Activated naive CD4-positive, alpha-beta T cell (primary cell): ENCODE measurements at places on chromosomes 4 and X.

DNA sequence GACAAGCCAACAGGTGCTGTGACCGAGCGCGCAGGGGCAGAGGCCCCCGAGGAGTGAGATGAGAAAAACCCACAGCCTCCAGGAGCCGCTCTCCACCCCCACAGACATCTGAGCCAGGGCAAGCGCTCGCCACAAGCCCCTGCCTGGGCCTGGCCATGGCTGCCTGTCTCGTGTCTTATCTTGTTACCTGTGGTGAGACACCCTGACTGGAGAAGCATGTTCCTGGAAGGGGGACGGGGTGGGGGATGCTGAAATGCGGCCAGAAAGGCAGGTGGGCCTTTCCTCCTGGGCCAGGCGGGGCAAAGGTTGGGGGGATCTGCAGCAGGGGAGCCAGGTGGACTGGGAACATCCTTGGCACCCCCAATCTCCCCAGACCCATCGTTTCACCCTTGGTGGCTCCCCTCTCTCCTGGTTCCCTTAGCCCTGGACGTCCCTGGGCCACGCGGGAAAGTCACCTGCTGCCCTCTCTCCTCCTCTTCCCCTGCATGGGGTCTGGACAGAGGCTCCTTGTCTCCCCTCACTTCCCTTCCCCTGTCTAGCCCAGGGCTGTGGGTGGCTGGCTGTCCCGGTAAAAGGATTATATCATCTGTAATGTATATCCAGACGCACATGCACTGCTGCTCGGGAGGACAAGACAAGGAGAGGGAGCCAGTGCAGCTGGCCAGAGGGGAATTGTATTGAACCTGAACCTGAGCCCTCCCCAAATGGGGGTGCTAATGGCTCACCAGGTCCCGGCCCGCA lies 8.4 kb upstream of the DUSP9 start:
- no peak for DNase-seq

- no peak for DNase-seq
Measured at GRCh38 chr4:57668621-57669020, 558.4 kb upstream of the IGFBP7 start.

DNA sequence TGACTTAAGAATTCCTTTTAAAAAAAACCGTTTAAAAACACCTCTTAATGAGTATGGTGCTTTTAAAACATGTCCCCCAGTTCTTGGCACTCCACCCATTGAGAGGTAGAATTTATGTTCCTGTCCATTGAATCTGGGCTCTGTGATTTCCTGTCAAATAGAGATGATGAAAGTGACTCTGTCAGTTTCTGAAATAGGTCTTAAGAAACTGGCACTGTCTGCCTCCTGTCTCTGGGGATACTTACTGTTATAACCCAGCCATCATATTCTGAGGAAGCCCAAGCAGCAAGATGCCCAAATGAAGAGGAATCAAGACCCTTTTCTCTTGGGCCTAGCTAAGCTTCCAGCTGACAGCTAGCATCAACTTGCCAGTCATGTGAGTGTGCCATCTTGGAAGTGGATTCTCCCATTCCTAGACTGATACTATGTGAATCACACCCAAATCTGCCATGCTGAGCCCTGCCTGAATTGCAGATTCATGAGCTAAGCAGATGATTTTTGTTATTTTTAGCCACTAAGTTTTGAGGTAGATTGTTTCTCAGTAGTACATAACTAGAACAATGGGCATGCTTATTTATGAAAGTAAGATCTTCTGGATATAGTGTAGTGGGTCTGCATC lies 22.8 kb downstream of the C4orf54 start:
- DNase-seq = no peak

- no peak for DNase-seq
Measured at GRCh38 chr4:2261853-2262144, at the start of gene MXD4. TSS of gene MXD4 (minus strand) at chr4:2262109. CDS start at chr4:2261980, 129 bp downstream.

DNA sequence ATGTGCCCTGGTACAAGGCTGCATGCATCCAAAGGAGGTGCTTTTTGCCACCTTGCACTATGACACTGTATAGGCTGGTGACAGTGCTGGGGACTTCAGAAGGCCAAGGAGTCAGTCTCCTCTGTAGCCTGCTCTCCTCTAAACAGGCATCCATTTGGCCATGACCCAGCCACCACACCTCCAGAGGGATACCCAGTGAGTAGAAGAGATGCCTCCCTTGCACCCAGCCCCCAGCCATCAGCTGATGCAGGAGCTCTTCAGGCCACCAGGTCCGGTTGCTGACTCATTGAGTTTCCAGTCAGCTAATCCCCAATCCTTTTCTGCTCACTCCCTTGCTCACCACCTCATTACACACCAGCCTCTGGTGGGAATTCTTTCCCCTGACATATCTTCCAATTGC lies 99.8 kb downstream of the PJA1 start:
- no peak for DNase-seq
